ENCODE measurements at places on chromosomes 4 and X. TPM values are rescaled to one million over a fixed set of nuclear protein-coding genes. Genes with fewer than 3 reads are reported as not detected.

DNA sequence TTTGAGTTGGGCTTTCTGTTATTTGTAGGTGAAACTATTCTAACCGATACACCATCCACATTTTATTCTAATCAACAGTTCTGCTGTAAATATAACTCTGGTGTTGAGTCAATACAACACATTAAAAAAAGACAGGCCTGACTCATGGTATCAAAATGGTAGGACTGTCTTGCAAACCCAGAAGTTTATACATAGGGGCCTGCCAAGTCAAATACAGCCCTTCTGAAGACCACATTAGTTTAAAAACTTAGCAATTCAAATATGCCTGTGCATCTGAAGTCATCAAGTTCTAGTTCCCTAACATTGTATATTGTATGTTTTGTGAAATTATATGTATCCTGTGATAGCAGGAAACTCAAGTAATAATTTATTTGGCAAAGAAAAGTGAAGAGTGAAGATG, 24.4 kb upstream of the PDE5A start:
- no peak overlapping the region for H3K4me3 ChIP-seq
- no peaks in the 10 kb centered on the region for H3K27me3 ChIP-seq
- no peaks in the 10 kb centered on the region for H3K4me1 ChIP-seq
- DNase-seq, result no peak
- H3K27ac ChIP-seq, result no peak overlapping the region
- no peaks in the 10 kb centered on the region for H3K36me3 ChIP-seq

GRCh38 chr4:136768925-136769275, 763.4 kb downstream of the PCDH18 start:
- peak; percentile 46 for DNase-seq
- no peak overlapping the region for H3K27ac ChIP-seq
- H3K4me3 ChIP-seq, result no peak overlapping the region
- no peaks in the 10 kb centered on the region for H3K36me3 ChIP-seq
- no peaks in the 10 kb centered on the region for H3K27me3 ChIP-seq

DNA sequence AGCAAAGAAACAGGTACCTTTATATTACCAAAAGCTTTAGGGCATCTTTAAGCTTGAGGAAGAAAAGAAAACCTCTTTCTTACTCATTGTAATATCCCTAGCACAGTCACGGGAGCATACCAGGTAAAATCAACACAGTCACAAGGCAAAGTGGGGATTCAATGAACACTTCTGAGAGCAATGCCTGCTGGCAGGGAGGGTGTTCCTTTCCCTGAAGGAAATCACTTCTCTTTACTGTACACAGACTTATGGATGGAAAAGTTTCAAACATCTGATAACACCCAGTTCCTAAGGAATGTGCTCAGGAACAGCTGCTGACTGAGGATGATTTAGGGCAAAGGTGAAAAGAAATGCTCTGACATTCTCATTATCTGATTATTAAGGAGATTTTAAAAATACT, 94.8 kb downstream of the MAML3 start:
- H3K27ac ChIP-seq, result no peak overlapping the region
- H3K36me3 ChIP-seq, result no peaks in the 10 kb centered on the region
- no peaks in the 10 kb centered on the region for H3K27me3 ChIP-seq
- DNase-seq, result no peak
- H3K4me1 ChIP-seq, result no peaks in the 10 kb centered on the region

- H3K4me1 ChIP-seq, result no peaks in the 10 kb centered on the region
- H3K27me3 ChIP-seq, result no peaks in the 10 kb centered on the region
- H3K4me3 ChIP-seq, result no peak overlapping the region
- no peak overlapping the region for H3K27ac ChIP-seq
- DNase-seq, result no peak
Measured at GRCh38 chrX:150766351-150767044, 73.3 kb downstream of the MTMR1 start.

Gene TRIM60
- total RNA-seq, result not detected

DNA sequence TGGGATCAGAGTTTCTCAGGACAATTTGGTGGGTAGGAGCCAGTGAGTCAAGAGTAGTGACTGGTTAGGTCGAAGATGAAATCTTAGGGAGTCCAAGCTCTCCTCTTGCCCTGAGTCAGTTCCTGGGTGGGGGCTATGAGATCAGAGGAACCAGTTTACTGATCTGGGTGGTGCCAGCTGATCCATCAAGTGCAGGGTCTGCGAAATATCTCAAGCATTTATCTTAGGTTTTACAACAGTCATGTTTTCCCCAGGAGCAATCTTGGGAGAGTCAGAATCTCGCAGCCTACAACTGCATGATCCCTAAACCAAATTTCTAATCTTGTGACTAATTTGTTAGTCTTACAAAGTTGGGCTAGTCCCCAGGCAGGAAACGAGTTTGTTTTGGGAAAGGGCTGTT, 1833.2 kb upstream of the PCDH7 start:
- no peaks in the 10 kb centered on the region for H3K27me3 ChIP-seq
- H3K4me3 ChIP-seq, result no peak overlapping the region
- DNase-seq, result no peak
- H3K4me1 ChIP-seq, result no peaks in the 10 kb centered on the region
- no peaks in the 10 kb centered on the region for H3K36me3 ChIP-seq

Gene ARL9
- total RNA-seq, result 0.22 TPM

DNA sequence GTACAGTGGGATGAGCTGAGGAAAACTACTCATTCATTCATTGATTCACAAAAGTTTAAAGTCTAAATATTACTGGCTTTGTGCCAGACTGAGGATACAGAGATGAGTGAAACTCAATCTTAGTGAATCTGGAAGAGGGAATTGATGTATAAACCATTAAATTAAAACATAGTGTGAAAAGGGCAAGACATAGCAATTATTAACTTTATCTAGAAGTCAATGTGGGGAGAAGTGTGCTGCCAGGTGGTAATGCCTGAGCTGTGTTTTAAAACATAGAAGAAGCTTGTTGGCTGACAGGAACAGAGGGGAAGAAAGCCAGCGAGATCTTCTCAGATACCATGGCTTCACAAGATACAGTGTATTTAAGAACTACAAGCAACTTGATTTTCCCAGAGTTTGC, 153.4 kb downstream of the BMPR1B start:
- H3K4me3 ChIP-seq, result no peak overlapping the region
- DNase-seq, result no peak
- no peaks in the 10 kb centered on the region for H3K4me1 ChIP-seq

DNA sequence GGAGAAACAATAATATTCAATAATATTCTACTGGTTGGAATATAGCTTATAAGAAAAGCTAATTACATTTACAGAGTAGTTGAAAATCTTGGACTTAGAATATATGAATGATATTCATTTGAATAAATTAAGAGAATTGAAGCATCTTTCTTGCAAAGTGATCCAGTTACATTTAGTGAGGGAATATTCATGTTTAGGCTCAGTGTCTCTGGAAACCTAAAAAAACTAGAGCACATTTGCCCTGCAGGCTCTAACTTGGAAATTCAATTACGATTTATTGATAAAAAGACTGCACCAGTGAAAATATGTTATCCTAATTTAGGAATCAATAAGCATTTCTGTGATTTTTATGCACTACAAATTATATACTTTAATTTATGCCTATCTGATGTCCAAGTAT, 58.3 kb upstream of the RAP1GDS1 start:
- no peak overlapping the region for H3K27ac ChIP-seq
- H3K4me1 ChIP-seq, result no peaks in the 10 kb centered on the region
- no peak overlapping the region for H3K4me3 ChIP-seq
- no peaks in the 10 kb centered on the region for H3K27me3 ChIP-seq
- no peak for DNase-seq

- no peaks in the 10 kb centered on the region for H3K27me3 ChIP-seq
- H3K4me1 ChIP-seq, result no peaks in the 10 kb centered on the region
- no peak for DNase-seq
- no peak overlapping the region for H3K27ac ChIP-seq
Measured at GRCh38 chr4:22986262-22986661, 293.5 kb downstream of the GBA3 start.

DNA sequence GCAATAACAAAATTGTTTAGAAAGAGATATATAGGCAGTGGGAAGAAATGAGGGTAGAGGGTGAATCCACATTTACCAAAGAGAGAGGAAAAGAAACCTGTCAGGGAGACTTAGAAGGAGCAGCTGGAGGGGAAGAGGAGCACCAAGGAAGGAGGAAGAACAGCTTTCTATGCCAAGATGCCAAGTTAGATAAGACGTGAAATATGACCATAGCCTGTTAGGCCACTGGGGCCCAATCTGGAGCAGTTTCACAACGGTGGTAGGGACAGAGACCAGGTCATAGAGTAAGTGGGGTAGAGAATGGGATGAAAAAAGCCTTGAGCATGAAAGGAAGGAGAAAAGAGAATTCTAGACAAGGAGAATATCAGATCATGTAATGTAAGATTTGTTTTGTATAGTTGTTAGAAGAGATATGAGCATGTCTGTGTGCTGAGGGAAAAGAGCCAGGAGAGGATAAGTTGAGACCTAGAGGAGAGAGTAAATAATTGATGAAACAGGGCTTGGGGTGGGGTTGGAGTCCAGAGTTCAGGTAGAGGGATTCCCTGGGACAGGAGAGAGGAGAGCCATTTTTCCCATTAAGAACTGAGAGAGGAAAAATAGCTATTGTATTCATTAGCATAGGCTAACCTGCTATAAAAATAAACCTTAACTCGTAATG, 4.4 kb upstream of the SOWAHB start:
- no peaks in the 10 kb centered on the region for H3K36me3 ChIP-seq
- H3K27me3 ChIP-seq, result peaks cover 12% of the 10 kb centered on the region
- no peak overlapping the region for H3K4me3 ChIP-seq
- H3K4me1 ChIP-seq, result peaks cover 7% of the 10 kb centered on the region

Gene ARX
- total RNA-seq, result not detected

GRCh38 chr4:122152711-122153226, 638 bp downstream of the BLTP1 start:
- peaks cover 11% of the 10 kb centered on the region for H3K4me1 ChIP-seq
- H3K36me3 ChIP-seq, result peaks cover 16% of the 10 kb centered on the region
- H3K27ac ChIP-seq, result peak overlapping the region; percentile 95
- H3K4me3 ChIP-seq, result peak overlapping the region; percentile 93
- no peaks in the 10 kb centered on the region for H3K27me3 ChIP-seq
- peak; percentile 28 for DNase-seq

DNA sequence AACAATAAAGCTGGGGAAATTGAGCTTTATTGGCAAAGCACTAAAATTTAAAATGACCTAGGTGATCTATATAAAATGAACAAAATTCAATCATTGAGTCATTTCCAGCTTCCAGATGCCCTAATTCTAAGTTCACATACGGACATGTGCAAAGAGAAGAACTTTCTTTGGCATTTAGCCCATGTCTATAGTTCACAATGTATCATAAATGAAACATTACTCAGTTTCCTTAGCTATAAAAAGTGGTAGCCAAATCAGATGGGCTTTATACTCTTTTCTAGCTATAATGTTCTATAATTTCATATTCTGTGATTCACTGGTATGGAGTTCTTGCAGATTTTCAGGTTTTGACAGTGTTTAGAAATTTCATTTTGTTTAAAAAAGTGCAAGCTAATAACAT, 327.4 kb downstream of the KCTD8 start:
- H3K4me3 ChIP-seq, result no peak overlapping the region
- no peaks in the 10 kb centered on the region for H3K27me3 ChIP-seq
- peak; percentile 34 for DNase-seq
- no peaks in the 10 kb centered on the region for H3K36me3 ChIP-seq
- peaks cover 18% of the 10 kb centered on the region for H3K4me1 ChIP-seq

GRCh38 chr4:71206763-71207162, 132.1 kb upstream of the SLC4A4 start:
- H3K4me3 ChIP-seq, result no peak overlapping the region
- no peak for DNase-seq
- peaks cover 6% of the 10 kb centered on the region for H3K4me1 ChIP-seq
- no peaks in the 10 kb centered on the region for H3K36me3 ChIP-seq
- H3K27ac ChIP-seq, result no peak overlapping the region

DNA sequence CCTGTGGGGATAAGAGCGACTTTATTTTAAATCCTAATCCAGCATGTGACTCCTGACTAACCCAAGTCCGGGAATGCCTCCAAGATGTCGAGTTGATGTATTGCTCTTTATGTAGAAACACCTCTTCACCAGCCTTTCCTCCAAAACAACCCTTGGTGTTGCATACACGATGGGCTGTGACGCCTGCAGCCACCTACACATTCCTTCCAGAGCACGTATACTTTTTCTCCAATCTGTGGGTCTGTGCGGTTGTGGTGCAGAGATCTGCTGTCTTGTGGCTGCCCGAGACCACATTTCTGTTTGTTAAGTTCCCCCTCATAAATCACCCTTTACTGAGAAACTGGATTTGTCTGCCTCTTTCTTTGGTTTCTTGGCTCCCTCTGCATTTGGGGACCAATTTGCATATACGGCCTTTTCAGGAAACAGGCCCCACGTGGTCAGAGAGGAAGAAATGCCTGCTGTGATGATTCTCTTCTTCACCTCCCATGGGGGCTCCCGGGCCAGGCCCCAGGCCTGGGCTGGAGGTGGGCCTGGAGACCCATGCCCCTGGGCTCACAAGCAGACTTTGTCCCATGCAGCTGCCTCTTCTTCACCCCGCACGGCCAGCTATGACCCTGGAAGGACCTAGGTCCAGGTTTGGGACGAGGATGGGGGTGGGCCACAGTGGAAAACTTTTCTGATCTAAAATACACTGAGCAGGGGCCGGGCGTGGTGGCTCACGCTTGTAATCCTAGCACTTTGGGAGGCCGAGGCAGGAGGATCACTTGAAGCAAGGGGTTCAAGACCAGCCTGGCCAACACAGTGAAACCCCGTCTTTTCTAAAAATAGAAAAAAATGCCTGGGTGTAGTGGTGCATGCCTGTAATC, 21.4 kb upstream of the AFAP1 start:
- peaks cover 38% of the 10 kb centered on the region for H3K4me1 ChIP-seq
- DNase-seq, result peak; percentile 99
- no peak overlapping the region for H3K4me3 ChIP-seq
- H3K36me3 ChIP-seq, result peaks cover 5% of the 10 kb centered on the region
- H3K27ac ChIP-seq, result peak overlapping the region; percentile 74

GRCh38 chr4:159013692-159014091, 89.2 kb upstream of the RAPGEF2 start:
- no peak overlapping the region for H3K4me3 ChIP-seq
- no peak for DNase-seq
- H3K27me3 ChIP-seq, result no peaks in the 10 kb centered on the region
- no peak overlapping the region for H3K27ac ChIP-seq
- peaks cover 14% of the 10 kb centered on the region for H3K4me1 ChIP-seq
- no peaks in the 10 kb centered on the region for H3K36me3 ChIP-seq

DNA sequence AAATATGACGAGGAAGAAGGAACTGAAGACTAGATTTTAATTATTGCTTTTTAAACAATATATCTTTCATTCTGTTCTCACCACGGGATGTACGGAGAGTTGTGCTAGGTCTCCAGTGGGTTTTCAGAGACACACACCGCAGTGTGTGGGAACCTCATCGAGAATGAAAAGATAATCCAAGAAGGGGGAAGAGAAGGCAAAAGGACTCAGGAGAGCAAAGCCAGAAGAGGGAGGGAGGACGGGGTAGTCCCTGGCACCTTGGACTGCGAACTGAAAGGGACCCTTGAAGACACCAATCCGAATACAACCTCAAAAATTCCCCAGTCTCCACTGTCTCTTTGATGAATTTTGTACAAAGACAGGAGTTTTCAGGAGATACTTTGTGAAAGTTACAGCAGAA, 932 bp upstream of the LEF1 start:
- H3K4me1 ChIP-seq, result peaks cover 15% of the 10 kb centered on the region
- no peaks in the 10 kb centered on the region for H3K36me3 ChIP-seq
- no peak overlapping the region for H3K4me3 ChIP-seq
- DNase-seq, result no peak
- no peak overlapping the region for H3K27ac ChIP-seq

Measured in MCF 10A (cell line).